ENCODE measurements at places on chromosomes 6 and 20. TPM values are rescaled to one million over a fixed set of nuclear protein-coding genes. Genes with fewer than 3 reads are reported as not detected.

DNA sequence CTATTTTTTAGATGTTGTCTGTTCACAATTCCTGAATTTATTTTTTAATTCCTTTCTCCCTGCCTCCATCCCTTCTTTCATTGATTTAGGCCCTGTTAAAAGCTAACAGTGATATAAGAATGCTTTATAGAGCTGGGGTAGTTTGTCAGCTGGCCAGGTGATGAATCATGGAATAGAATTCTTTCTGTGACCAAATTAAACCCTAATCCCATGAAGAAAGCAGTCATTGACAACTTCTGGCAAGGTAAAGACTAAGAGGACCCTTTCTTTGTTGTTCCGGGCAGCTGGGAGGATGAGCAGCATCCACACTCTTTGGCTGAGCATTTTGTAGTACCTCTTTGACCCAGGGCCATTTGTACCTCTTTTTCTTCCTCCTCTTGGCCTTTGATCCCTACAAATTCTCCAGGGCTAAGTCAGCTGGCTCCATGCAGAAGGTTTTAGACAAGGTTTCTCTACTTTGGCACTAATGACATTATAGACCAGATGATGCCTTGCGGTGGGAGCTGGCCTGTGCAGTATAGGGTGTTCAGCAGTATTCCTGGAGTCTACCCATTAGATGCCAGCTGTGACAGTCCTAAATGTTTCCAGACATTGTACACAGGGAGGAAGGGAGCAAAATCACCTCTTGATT is 102.9 kb downstream of the SLX4IP start:
- DNase-seq, result no peak

GRCh38 chr20:4613718-4614620 is 107.7 kb upstream of the PRND start:
- DNase-seq, result peak; percentile 73

GRCh38 chr6:140183881-140184280 is 809.4 kb upstream of the CITED2 start:
- no peak for DNase-seq

The RGS17 gene
- total RNA-seq, result 0.05 TPM

The RCAN2 gene
- 258 TPM for total RNA-seq
